ENCODE measurements at places on chromosomes 1 and 21.

DNA sequence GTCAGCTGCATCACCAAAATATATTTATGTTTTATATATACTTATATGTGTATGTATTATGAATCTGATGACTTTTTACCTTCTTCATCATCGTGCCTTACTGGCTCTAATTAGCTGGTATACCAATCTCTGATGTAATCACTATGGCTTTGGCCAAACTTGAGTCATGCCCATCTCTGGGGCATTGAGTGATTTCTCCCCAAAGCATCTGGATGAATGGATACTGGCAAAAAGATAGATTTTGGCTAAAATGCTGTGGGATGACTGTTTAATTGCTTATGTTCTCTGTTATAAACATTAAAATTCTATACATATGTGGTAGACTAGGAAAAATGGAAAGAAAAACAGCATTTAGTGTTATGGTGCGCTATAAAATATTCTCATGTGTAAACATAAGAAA, 19.6 kb downstream of the CDKN2C start:
- DNase-seq = no peak

DNA sequence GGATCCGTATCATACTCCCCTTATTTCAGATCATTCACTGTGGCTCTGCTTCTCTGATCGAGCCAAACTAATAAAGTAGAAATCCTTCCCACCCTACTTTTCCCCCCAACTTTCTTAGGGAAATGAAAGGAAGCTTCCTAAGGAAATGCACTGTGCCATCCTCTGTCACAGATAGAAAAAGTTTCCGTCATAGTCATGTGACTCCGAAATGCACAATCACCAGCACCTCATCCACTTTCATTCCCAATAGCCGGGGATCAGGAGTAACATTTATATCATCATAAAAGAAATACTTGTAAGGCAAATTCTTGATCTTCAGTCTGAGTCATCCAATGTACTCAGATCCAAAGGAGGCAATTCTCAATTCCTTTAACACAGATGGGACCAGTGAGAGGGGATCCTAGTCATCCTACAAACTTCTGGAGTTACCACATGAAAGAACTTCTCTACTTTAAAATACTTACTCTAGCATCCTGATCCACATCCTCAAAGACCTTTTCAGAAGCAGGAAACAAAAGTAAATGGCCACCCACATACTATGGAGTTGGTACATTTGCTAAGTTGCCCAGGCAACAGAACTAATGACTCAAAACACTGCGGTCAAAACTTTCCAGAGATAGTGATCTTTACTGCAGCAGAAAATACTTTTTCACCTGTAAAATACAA, 97.8 kb upstream of the ZC3H11B start:
- DNase-seq = peak; percentile 42

- peak; percentile 29 for DNase-seq
Observed at GRCh38 chr1:47555306-47555705, 117.5 kb downstream of the FOXD2 start.

DNA sequence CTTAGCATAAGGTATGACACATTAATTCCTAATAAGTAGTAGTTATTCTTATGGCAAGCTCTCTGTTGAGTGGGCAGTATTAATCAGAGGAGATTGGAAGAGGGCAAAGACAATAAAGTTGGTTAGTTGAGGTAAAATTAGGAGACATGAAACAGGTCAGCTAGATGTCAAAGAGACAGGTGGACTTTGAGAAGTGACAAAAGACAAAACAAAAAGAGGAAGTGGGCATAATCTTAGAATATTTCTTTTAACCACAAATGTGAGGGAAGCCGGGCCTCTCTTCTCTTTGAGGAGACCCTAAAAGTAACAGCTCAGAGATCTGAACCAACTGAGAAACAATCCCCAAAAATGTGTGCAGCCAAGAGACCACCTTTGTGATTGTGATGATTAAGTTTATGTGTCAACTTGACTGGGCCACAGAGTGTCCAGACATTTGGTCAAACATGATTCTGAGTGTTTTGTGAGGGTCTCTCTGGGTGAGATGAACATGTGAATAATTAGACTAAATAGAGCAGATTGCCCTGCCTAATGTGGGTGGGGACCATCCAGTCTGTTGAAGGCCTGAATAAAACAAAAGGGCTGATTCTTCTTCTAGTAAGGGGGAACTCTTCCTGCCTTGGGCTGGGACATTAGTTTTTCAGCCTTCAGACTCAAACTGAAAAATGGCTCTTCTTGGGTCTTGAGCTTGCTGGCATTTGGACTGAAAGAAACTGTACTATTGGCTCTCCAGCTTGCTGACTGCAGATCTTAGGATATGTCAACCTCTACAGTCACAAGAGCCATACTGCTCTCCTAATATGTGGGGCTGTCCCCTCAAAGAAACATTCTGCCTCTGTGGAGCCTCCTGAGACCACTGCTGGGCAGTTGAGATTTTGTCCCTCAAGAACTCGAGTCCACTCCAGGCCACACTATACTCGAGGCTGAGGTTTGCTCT, 40.0 kb downstream of the FCRL5 start:
- DNase-seq = no peak

GRCh38 chr1:203304391-203304918, 864 bp upstream of the BTG2 start:
- no peak for DNase-seq

Measured in kidney tubule cell (primary cell).